ENCODE measurements at places on chromosomes 1 and 21.
A peak's percentile ranks its signal among the peaks of the same experiment; 100 is the strongest.

DNA sequence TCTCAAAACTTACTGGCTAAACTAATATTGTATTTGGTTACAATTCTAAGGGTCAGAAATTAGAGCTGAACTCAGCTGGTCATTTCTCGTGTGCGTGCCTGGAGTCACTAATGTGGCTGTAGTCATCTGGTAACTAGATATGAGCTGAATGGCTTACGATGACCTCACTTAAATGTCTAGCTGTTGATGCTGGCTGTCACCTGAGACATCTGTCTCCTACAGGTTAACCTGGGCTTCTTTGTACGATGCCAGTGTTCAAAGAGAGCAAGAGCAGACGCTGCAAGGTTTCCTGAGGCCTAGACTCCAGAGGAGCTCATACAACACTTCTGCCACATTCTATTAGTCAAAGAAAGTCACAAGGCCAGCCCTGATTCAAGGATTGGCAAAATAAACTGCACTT, 17.1 kb upstream of the ALG6 start:
- DNase-seq: no peak

DNA sequence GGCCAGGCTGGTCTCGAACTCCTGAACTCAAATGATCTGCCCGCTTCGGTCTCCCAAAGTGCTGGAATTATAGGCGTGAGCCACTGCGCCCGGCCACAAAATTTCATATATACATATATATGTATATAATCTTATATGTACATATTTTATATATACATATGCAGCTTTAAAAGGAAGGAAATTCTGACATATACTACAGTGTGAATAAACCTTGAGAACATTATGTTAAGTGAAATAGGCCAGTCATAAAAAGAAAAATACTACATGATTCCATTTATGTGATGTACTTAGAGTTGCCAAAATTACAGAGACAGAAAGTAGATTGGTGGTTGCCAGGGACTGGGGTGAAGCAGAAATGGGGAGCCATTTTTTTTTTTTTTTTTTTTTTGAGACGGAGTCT, 63.2 kb downstream of the NUP210L start:
- no peak for DNase-seq

GRCh38 chr1:45678489-45678888, 7.8 kb downstream of the GPBP1L1 start:
- no peak for DNase-seq

GRCh38 chr1:205261946-205262691, 34.4 kb downstream of the TMCC2 start:
- DNase-seq: peak; percentile 88

DNA sequence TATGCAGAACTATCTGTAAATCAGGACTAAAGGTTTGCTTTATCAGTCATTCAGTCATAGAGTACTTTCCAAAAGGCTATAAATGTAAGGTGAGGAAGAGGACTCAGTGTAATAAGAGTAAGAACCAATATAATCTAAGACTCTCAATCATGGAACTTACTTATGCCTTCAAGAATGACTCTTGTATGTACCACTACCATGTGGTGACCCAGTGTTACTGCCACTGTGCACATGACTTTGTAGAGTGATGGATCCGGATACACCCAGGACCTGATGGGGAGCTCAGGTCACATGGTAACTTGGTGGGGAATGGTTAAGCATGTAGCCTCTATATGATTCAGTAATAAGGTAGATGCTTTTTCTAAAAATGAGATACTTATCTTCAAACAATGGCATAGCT, 2099.8 kb downstream of the MRPL39 start:
- no peak for DNase-seq

DNA sequence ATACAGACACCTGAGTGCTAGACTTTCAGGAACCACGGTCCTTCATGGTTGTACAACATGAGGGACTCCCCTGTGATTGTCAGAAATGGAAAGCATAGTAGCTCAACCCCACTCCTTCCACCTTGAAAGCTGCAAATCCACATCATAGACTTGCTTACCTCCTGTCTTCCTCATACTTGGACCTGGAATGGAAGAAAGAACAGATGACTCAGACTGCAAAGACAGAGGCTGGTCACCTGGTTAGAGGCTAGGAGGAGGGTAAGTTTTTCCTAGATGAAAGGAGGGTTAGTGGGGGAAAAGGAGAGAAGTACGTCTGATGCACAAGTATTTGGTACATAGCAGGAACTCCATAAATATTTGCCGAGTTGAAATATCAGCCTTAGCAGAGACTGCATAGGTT, 37.2 kb downstream of the LRRC71 start:
- no peak for DNase-seq

DNA sequence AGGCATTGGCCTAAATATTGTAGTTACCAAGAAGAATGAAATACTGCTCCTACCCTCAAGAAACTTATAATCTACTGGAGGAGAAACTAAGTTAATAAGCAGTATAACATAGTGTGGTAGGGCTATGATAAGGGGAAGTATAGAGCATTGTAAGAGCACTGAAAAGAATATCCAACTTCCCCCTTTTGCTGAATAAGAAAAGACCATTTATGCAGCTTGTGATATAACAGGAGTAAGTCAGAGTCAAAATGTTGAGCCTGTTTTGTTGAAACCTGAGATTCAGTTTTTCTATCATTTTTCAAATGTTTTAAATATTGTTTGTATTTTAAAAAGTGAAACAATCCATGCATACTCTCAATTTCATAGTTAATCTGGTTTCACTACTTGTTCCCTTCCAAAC, 48.3 kb upstream of the FCRL4 start:
- DNase-seq: no peak

- DNase-seq: no peak
Observed at GRCh38 chr1:60063561-60063960, 10.0 kb downstream of the C1orf87 start.

DNA sequence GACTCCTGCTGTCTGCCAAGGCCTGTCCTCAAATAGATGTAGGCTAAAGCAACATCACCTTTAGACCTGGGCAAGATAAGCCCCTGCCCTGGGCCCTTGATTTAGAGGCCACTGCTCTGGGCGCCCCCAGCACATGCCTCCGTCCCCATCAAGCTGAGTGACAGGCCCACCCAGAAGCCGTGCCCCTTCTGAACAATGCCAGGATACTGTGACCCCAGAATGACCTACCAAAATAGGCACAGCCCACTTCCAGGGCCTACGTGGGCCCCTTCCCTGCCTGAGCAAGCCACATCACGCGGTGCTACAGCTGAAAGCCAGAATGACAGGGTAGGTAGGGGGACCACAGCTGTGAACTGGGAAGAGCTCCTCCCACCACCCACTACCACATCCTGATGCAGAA, 24.7 kb upstream of the BECN2 start:
- DNase-seq: no peak

DNA sequence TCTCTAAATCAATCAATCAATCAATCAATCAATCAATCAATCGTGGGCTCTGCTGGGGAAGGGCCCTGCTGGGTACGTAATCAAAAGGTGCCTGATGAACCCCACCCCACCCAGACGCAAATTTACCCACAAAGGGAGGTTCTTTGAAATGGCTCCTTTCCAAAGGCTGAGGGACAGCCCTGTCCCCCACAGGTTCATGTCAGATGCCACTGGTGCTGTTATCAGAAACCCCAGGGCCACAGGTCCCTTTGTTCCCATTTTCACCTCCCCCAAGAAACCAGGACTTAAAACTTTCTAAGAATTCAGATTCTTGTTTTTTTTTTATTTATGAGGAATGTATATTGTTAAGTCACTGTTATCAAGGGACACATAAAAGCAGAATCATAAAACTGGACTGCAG, 14.2 kb downstream of the CHRNB2 start:
- no peak for DNase-seq
